ENCODE measurements at places on chromosomes 3 and 15.

GRCh38 chr3:52119099-52119498 is 35.1 kb downstream of the POC1A start:
- DNase-seq, result peak; percentile 39

DNA sequence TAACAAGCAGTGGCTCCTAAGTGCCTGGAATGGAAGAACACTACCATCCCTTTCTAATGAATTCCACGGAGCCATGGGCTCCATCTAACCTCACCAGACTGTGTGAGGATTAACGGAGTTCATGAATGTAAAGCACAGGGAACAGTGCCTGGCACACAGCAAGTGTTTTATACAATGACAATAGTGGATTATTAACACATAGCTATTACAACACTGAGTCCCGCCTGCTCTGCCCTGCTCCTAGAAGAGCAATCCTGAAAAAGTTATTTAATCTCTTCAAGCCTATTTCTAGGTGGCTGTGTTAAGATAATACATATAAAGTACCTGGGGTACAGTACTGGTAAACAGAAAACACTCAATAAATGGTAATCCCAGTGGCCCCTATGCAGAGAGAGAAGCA is 51.4 kb downstream of the RYK start:
- no peak for DNase-seq

GRCh38 chr3:46664971-46665762 is 28.3 kb downstream of the ALS2CL start:
- no peak for DNase-seq

- DNase-seq, result peak; percentile 40
Measured at GRCh38 chr3:19149368-19149767, 1.1 kb downstream of the KCNH8 start.

DNA sequence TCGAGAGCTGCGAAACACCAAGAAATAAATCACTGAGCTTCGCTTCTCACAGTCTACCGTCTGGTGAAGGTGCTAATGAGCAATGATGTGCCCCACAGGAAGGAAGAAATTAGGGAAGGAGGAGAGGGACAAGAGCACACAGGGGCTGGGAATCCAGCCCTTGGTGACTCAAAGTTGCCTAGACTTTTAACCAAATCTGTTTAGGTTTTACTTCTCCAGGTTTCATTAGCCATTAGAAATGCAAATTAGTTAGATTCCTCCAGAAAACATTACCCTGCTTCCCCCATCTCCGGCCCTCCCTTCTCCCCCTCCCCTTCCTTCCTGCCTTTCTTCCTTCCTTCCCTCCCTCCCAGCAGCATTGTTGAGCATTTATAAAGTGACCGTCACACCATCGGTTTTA is 59.3 kb upstream of the UBE2E1 start:
- DNase-seq, result no peak

GRCh38 chr3:12730506-12731242 is 28.4 kb downstream of the TMEM40 start:
- DNase-seq, result peak; percentile 47

DNA sequence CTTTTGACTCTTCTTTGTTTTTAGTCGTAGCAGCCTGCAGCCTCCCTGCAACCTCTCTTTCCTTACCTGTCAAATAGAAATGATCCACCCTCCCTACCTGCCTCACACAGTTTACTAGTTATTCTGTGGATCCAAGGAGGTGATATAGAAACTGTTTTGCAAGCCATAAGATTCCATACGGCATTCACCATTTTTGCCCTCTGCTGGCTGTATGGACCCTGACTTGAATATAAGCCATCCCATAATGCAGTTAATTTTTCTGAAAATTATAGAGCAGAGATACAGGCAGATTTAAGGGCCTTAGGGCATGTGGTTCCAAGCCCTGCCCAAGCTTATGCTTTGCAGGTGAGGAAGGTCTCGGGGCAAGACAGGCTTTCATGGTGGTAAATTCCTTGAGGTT is 63.8 kb downstream of the CPN2 start:
- no peak for DNase-seq

DNA sequence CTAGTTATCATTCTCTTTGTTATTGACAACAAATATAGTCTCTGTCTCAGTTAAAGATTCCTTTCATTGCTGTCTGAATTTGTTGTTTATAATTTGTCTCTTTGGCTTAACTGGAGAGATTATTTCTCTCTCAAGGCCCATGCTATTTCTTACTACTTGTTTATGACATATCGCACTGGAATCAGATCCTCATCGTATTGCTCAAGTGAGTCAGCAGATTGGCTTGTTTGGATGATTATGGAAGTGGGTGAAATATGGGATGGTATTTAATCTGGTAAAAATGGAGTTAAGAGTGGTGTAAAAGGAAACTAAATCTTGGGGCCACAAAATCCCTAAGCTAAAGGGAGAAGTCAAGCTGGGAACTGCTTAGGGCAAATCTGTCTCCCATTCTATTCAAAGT is 613.1 kb downstream of the SI start:
- peak; percentile 95 for DNase-seq
